ENCODE measurements at places on chromosomes 3 and 15. TPM values are rescaled to one million over a fixed set of nuclear protein-coding genes. Genes with fewer than 3 reads are reported as not detected.

FSIP1 gene
- total RNA-seq, result 1.7 TPM

TOPAZ1 gene
- not detected for total RNA-seq

FNDC3B gene
- 153 TPM for total RNA-seq

ITIH1 gene
- total RNA-seq, result 0.18 TPM

MKRN3 gene
- 1.4 TPM for total RNA-seq

SH2D7 gene
- total RNA-seq, result not detected

PLSCR2 gene
- total RNA-seq, result not detected

MOBP gene
- total RNA-seq, result not detected

FAM81A gene
- 0.18 TPM for total RNA-seq

CAMKV gene
- total RNA-seq, result not detected

GOLGA8J gene
- not detected for total RNA-seq

All from smooth muscle cell of bladder (primary cell).